Stimulated activated CD4-positive, alpha-beta T cell treated with anti-CD3 and anti-CD28 coated beads, Interleukin-1b, Interleukin-23, amount 100 ng/mL, for 24 hours (primary cell): ENCODE measurements at places on chromosomes 13 and 19.

DNA sequence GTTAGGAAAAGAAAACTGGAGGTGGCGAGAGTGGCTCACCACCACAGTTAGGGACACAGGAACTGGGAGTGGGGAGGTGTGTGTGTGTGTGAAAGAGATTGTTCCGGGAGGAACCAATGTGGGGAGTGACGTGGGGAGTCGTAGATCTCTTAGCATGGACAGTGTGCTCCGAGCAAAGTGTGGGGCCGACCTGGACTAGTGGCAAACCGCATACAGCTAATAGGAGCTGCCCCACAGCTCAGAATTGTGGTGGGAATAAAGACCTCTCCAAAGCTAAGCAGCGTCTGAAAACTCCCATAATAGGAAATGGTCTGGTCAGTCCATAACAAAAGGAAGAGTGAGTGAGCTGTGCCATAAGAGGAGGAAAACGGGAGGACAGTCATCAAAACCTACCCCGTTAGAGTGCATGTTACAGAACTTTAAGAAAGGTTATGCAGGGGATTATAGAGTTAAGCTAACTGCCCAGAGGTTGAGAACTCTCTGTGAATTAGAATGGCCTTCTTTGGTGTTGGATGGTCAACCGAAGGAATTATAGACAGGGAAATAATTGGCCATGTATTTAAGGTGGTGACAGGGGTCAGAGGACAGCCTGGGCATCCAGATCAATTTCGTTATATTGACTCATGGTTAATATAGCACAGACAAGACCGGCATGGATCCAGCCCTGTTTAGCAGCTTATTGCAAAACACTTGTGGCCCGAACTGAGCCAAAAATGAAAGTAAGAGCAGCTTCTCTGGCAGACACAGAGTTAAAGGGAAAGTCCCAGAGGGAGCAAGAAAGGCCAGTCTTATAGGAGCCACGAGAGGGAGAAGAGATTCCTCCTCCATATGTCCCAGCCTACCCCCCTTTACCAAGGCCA is 8.9 kb upstream of the SLC15A1 start:
- no peak for DNase-seq

GRCh38 chr13:36212789-36213188 is 1.6 kb downstream of the SOHLH2 start:
- DNase-seq = no peak

GRCh38 chr19:18785179-18786124 is 5.7 kb downstream of the COMP start:
- no peak for DNase-seq

DNA sequence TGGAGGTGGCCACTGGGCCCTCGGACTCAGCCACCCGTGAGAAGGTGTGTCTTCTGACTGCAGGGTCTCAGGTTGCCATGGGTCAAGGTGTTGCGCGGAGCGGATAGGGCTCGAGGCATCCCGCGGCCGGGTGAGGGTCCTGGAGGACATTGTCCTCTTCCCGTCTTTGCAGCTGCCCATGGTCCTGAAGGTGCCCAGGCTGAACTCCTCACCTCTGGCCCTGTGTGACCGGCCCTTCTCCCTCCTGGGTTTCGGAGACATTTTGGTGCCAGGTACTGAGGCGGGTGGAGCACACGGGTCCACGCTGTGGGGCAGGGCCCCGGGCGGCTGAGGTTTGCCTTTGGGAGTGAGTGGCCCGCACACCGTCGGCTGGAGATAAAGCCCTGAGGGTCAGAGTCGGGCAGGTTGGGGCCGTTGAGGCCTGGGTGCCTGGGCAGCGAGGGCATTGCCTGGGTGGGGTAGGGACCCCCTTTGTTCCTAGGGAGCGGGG is 15.6 kb upstream of the TMPRSS9 start:
- DNase-seq = no peak

- DNase-seq = no peak
These were observed 181.9 kb downstream of the DACH1 start for GRCh38 chr13:71685072-71685471.

DNA sequence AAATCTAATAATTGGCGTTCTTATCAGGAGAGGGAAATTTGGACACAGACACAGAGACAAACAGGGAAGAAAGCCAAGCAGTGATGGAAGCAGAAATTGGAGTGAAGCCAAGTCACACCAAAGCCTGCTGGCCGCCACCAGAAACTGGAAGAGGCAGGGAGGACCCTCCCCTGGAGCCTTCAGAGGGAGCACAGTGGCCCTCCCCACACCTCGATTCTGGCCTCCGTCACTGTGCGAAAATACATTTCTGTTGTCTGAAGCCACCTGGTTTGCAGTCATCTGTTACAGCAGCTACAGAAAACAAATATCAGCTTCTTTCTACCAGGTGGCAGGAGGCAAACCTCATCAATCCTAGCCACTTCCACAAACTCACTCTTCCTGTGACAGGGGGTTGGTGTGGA is 8.3 kb upstream of the TLE6 start:
- DNase-seq = no peak

DNA sequence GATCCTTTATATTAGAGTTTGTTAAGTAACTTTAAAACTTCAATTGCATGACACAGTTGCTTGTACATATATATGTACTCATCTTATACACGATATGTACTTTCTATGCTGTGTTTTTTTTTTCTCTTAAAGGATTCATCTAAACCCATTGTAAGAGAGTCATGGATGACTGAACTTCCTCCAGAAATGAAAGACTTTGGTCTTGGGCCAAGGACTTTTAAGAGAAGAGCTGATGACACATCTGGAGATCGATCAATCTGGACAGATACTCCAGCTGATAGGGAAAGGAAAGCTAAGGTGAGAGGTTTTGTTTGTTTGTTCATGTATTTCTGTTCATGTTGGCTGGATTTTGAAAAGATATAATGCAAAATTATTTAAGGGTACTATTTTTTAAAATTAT is 26.0 kb downstream of the GPALPP1 start:
- no peak for DNase-seq

GRCh38 chr13:103218253-103218652 is 152.0 kb upstream of the SLC10A2 start:
- DNase-seq = no peak

DNA sequence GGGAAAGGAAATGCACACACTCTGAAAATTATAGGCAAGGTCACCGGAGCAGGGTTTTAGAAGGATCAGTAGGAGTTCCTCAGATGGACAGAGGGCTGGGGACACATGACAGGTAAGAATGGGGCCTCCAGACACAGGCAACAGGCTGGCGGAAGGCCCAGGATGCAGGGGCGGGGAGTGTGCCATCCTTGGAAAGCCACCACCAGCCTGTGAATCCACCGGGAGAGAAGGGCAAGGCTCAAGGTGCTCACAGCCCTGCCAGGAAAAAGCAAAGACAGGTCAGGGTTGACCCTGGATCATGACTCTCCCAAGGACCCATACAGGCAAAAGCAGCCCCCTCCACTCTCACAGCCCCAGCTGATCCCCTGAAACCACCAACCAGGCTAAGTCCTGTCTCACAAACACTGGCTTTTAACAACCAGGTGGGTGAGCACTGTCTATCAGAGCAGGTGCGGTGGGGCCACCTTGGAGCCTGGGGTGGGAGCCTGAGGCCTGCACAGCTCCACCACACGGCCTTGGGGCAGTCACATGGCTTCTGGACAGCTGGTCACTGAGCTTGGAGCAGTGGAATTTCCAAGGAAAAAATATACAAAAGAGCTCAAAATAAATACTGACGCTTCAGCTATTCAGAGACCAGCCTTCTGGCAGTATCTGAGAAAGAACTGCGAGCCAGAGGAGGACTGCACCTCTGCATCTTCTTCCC is 35.2 kb upstream of the ISYNA1 start:
- DNase-seq = no peak

GRCh38 chr19:13492128-13492527 is 14.2 kb downstream of the CACNA1A start:
- DNase-seq = no peak

GRCh38 chr19:5718037-5718578 is 1.8 kb downstream of the LONP1 start:
- peak; percentile 51 for DNase-seq

- DNase-seq = no peak
These were observed 768.6 kb downstream of the UQCRFS1 start for GRCh38 chr19:28444362-28444761.

GRCh38 chr19:1131718-1132551 is 28.1 kb downstream of the GPX4 start:
- peak; percentile 58 for DNase-seq

GRCh38 chr13:112664501-112665203 is 25.2 kb upstream of the ATP11A start:
- no peak for DNase-seq

DNA sequence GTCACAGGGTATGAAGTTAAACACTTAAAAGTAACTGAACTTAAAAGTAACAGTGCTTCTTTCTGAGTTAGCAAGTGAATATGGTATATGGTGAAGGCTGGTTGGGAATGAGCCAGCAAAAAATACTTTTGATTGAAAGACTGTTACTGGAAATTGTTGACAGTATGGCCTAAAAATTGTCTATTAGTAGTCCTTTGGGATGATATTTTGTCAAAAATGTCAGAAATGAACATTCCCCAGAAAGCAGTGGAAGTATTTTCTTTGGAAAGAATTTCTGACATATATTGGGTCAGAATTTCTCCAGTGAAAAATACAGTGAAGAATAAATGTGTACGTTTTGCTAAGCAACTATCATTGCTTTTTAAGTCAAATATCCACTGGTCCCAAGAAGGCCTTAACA is 860.5 kb downstream of the PCDH9 start:
- no peak for DNase-seq

DNA sequence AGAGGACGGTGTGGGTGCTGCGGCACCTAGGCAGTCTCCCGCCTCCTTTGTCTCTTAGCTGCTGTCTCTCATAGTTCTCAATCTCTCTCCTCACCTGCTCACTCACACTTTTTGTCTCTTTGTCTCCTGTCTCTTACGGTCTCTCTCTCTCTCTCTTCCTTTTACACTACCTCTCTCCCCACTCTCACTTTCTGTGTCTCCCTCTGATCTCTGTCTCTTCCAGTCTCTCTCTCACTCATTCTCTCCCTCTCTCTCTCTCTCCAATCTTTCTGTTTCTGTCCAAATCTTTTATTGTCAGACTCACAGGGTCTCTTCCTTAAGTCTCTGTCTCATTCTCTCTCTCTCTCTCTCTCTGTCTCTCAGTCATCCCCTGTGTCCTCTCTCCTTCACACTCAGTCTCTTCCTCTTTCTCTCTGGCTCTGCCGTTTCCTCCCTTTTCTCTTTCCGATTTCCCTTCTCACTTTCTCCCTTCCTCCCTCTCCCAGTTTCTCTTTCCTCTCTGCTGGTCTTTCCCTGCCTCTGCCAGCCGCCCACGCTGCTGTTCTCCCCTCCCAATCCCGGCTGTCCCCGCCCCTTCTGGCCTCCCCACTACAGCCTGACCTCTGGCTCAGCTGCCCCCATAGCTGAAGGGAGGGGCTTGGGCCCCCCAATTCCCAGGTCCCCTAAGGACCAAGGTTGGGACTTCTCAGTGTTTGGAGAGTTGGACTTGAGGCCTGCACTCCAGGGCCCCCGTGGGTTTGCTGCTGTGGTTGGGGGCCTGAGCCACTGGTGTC is at the start of gene PLEKHA4:
PLEKHA4 (minus strand) TSS at position 504 of the 773 bp plus-strand sequence. CDS start 997 bp downstream, outside the sequence.
- DNase-seq = no peak

DNA sequence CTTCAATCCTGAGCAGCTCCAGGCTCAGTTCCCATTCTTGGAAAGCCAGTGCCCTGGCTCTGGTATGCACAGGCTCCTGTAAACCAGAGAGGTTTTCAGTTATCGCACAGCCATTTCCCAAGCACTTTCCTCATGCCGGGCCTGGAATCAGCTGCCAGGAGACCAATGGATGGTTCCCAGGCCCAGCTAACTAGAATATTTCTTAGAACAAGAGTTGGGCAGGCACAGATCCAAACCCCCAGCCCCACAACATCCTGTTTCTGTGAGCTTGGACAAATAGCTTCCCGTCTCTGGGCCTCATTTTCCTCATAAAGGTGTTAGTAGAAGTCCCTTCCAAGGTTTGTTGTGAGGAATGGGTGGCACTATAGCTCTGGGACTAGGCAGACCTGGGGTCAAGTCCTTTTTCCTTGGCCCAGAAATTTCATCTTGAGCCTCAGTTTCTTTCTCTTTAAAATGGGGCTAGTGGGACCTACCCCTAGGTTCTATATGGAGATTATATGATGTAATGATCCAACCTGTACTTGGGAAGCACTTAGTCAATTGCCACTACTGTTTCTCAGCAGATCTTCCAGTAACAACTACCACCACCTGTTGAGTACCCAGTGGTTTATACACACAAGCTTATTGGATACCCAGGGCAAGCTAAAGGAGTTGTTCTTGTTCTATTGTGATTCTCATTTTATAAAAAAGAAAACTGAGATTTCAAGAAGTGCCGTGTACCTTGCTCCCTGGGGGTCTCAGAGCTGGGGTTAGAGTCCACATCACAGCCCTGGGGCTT is 5.1 kb upstream of the CCDC97 start:
- no peak for DNase-seq

- DNase-seq = no peak
These were observed 231.7 kb downstream of the MZT1 start for GRCh38 chr13:72495681-72496080.
